ENCODE measurements at places on chromosomes 4 and X. TPM values are rescaled to one million over a fixed set of nuclear protein-coding genes. Genes with fewer than 3 reads are reported as not detected.

Gene MBTPS2
- 6.9 TPM for total RNA-seq

Gene CLTRN
- total RNA-seq: not detected

- DNase-seq: no peak
Measured at GRCh38 chr4:145619639-145619996, 433 bp downstream of the MMAA start.

GRCh38 chr4:15100994-15101695 lies 98.9 kb downstream of the CPEB2 start:
- no peak for DNase-seq

DNA sequence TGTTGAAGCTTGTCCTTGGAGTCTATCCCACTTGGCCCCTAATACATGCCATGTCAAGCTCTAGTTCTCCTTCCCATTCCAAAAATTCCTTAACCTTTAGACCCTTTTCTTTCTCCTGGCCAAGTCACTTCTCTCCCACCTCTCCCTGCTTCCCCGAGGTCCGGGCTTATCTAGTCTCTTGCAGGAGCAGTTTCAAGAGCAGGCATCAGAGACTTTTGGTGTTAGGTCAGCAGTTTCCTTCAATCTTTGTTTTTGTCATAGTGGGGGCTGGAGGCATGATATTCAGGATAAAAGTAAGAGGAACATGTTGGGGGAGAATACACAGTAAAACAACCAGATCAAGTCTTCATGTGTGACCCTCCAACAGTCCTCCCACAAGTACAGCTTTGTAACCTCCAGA lies 11.5 kb upstream of the IDS start:
- DNase-seq: no peak

All from CD4-positive, alpha-beta memory T cell (primary cell).